ENCODE measurements at places on chromosomes 2 and 18.

- no peak for DNase-seq
These were observed 83.6 kb upstream of the BCL2L11 start for GRCh38 chr2:111037128-111037527.

DNA sequence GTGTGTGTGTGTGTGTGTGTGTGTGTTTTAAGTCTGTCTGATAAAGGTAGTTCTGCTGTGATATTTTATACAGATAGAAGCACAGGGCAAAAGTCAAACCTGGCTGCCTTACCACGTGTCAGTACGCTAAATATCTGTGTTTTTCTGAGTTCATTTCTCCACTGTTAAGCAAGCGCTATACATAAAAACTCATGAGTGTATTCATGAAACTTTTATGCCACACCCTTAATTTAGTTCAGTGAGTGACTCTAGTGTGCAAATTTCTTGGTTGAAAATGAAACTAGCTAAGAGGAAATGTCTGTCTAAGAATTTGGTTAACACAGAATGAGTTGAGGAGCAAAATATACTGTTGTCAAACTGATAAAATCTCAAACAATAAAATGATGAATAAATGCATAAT lies 11.2 kb downstream of the CASP10 start:
- DNase-seq: no peak

DNA sequence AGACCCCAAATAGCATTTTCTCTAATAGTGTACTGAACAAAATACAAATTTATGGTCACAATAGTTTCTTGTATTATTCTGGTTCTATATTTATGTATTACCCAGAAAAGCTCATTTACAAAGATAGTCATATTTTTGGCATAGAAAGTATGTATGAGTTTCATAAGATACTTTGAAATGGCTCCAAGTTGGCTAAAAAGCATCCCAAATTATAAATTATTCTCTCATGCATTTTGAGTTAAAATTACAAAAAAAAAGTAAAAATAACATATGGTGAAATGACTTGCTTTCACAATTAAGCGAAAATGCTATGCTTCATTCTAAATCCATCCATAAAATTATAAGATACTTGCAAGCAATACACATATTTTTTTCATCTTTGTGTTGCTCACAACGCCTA lies 530.7 kb downstream of the ZNF804A start:
- DNase-seq: no peak

DNA sequence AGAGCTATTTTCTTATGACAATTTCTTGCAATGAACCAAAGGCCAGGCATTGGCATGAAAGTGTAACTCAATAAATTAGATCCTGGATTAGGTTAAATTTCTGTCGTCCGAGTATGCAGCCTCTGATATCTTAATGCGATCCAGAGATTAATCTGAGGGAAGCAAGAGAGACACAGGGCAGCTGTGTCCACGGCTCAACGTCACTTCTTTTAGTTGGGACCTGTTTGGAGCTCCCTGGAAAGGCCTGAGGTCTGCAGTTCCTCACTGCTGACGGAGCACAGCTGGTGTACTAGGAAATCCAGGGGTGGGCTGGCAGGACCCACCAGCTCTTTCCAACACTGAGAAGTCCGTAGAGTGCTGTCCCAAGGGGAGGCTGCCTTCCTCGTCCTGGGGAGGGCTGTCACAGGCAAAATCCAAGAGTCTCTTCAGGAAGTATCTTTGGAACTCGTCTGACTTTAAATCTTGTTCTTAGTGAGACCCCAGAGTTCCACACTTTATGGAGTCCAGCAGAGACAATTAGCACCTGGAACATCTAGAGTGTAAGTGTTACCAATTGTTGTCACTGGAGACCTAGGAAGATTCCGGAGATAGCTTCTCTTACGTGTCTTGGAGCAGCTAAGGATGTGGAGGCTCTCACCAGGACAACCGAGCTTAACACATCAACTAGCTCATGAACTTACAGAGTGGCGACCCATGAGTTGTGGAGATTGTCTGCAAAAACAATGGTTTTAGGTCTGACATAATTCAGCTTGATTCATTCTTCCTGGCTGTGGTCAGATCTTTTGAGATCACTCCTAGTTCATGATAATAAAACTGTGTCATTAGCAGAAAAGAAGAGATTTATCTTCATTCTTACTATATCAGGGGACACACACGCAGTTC lies 173.7 kb downstream of the ACKR3 start:
- no peak for DNase-seq

GRCh38 chr2:219531639-219532377 lies 11.8 kb downstream of the CHPF start:
- no peak for DNase-seq

DNA sequence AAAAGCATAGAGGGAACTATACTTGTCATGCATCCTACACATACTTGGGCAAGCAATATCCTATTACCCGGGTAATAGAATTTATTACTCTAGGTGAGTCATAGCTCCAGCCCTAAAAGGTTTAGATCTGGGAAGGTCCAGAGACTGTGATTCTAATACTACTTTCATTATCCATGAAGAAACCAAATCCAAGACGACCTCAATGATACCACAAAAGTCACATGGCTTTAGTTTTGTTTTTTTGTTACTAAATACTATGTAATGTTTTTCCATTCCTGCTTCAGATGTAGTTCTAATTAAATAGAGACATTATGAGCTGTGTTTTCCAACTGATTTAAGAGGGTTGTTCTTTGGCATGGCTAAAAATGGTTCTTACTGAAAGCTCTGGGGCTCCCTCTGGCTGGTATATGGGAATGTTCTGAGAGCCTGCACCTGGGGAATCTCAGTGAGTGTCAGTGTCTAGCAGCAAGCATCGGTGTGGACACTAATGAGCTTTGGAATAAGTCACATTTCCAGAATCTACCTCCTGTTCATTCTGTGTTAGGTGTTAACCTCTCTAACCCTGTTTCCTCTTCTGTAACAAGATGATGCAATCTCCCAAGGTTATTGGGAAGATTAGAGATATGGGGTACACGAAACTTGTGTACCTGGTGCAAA lies 20.5 kb upstream of the IL1RL2 start:
- no peak for DNase-seq

DNA sequence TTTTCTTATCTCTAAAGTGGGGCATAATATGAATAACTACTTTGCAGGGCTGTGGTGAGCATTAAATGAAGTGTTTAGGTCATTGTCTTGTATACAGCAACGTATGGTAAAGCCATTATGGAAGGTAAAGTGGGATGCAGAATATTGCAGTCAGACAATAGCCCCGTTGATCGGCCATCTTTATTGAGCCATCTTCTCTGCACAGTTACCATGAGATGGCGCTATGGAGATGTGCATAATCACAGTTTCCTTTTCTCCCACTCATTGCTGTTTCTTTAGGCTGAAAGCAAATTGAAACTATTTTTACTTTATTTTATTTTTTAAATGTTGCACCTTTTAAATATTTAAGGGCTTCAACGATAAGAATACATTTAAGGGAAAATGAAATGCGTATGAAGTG lies 108.9 kb downstream of the THSD7B start:
- peak; percentile 25 for DNase-seq

DNA sequence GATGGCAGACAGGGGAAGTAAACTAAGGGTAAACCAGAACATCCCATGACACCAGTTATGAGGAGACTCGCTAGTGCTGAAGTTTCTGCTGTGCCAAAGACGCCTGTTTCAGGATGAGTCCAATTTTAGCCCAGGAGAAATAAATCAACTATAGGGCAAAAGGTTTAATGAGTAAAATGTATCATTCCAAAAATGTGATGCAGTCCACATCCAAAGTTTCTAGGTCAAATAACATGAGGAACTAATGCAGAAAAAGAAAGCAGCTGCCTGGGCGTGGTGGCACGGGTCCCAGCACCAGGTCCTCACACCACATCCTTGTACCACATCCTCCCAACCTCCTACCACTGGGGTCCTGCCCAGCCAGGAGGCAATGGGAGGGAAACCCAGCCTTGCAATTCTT lies 126.9 kb upstream of the CTAGE1 start:
- no peak for DNase-seq

- DNase-seq: no peak
These were observed 63.3 kb upstream of the SMAD7 start for GRCh38 chr18:49013961-49014604.

DNA sequence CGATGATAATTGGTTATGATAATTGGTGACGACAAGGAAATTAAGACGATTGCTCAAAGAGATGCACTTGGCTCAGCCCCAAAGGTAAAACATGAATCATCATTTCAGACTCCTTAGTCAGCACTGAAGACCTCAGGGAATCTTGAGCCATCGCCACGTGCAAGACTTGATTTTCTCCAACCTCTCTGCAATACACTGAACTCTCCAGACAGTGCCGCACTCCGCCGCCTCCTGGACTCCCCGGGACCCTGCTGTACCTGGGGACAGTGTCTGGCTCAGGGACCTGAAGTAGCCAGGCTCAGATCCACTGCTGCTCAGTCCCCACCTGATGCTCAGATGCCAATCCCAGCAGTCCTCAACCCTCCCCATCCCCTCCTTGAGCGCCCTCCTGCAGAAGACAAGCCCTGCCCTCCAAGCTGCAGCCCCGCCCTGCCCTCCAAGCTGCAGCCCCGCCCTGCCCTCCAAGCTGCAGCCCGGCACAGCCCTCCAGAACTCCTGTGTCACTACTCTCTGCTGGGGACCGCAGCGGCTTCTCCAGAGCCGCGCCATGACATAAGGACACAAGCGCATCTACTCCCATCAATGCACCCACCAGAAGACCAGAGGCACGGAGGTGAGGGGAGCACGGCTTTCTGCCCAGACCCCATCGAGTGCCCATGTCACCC lies 1.1 kb downstream of the TMEM18 start:
- peak; percentile 49 for DNase-seq

DNA sequence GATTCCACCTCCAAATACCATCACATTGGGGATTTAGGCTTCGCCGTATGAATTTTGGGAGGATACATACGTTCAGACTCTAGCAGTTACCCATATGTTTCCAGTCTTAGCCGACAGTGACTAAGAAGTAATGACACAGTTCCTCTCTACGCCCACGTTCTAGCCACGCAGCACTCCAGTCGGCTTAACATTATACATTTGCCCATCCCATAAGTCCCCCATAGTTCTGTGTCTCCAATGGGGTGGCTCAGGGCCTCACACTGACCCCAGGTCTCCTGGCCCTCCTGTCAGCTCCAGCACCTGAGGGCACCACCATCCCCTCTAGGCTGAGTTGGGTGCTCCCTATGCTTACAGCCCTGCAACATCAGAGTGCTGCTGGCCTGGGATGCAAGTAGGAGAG lies 18.4 kb upstream of the CNDP2 start:
- no peak for DNase-seq

GRCh38 chr2:130823171-130823885 lies 13.4 kb upstream of the ARHGEF4 start:
- DNase-seq: no peak

- DNase-seq: no peak
These were observed 98.3 kb upstream of the UGP2 start for GRCh38 chr2:63743170-63743981.

- no peak for DNase-seq
These were observed 315.6 kb downstream of the IRS1 start for GRCh38 chr2:226483745-226484619.

DNA sequence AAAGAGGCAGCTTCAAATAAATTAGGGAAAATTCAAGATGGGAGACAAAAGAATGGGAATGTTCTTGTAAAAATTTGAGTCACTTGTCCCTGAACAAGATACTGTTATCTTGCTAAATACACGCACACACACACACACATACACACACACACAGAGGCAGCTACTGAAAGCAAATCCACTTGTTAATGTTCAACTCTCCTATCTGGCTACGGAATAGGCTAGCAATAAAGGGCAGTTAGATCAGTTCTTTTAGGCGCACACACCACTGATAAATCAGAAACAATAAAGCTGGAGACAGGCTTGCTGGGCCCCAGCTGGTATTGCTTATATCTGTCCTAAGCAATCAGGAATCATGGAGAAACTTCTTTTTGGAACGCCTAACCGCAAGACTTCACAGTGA lies 461.6 kb downstream of the BCL11A start:
- no peak for DNase-seq

- no peak for DNase-seq
These were observed 60.4 kb downstream of the KIAA1328 start for GRCh38 chr18:36889321-36889720.

DNA sequence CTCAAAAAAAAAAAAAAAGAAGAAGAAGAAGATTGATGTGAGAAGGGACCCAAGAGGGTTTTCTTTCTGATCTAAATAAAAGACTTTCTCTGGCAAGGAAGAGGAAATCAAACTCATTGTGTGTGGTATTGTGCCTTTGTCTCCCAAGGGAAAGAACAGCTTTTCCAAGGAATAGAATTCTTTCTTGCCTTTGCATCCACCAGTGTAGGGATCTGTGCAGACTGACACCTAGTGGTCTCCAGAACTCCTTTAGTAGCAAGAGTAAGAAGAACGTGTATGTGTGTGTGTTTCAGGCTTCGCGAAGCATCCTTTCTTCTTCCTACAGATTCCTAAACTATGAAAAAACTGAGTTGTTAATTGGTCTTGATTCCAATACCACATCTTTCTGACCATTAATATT lies 33.5 kb upstream of the CRIM1 start:
- peak; percentile 21 for DNase-seq

DNA sequence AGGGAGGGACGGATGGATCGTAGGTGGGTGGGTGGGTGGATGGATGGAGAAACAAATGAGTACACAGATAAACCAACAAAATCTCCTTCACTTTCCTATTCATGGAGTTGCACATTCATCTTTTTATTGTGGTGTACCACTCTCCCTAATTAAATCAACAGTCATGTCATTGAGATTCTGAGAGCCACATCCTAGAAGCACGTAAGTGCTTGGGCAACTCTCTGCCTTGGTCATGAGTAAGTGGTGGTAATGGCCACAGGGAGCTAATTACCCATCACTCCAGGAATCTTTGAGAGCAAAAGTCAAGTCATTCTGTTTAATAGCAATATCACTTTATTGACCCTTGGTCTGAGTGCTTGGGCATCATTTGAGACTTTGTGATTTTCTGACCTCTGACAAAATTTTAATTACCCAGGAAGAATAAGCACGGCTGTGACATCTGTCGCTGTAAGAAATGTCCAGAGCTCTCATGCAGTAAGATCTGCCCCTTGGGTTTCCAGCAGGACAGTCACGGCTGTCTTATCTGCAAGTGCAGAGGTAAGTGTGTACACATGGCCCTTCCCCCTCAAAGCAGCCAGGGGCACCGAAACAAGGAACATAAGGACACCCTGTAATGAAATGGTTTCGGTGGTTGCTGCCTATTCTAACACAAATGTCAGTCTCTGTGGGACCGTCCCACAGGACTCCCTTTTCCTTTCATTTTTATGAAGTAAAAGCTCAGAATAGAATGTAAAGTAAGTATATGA lies 85.9 kb downstream of the FEZ2 start:
- DNase-seq: no peak

DNA sequence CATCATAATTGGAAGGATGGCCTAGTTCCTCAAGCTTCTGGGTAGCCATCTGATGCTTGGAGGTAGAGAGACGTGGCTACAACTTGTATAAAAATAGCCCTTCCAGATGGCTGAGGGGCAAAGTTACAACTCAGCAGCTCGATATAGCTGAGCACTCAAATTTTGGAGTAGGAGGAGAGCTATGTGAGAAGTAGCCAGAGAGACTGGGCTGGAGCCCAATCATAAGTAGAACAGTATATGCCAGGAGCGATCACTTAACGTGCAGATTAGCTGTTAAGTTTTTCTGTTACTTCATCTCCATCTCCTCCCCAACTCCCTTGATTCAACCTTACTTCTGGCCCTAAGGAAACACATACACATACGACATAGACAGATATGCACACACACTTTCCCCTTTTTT lies 28.8 kb downstream of the CNRIP1 start:
- DNase-seq: no peak

- no peak for DNase-seq
These were observed 9.0 kb upstream of the RNF103 start for GRCh38 chr2:86632672-86633071.
